ENCODE measurements at places on chromosomes 2 and 18. TPM values are rescaled to one million over a fixed set of nuclear protein-coding genes. Genes with fewer than 3 reads are reported as not detected.

GRCh38 chr2:229980431-229981184 lies 58.3 kb downstream of the FBXO36 start:
- peak; percentile 76 for DNase-seq

The CIDEA gene
- total RNA-seq, result 0.57 TPM

The TANC1 gene
- total RNA-seq, result 56.9 TPM

DNA sequence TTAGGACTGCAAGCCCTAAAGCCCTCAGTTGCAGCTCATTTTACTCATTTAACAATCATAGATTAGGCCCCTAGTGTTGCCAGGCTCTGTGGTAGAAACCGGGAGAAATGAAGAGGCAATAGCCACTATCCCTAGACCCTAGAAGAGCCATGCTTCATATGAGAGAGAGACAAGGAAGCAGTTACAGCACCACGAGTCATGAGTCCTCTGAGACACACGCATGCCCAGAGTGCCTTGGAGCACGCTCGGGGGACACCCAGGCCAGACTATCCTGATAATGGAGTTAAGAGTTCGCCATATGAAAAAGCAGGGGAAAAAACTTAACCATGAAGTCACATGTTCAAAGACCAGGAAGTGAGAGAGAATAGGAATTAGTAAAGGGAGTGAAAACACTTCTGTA lies 321.5 kb upstream of the PKDCC start:
- DNase-seq, result no peak

Data from aorta (tissue), 5 donors.